ENCODE measurements at places on chromosomes 7 and 10. TPM values are rescaled to one million over a fixed set of nuclear protein-coding genes. Genes with fewer than 3 reads are reported as not detected.

- H3K36me3 ChIP-seq = no peaks in the 10 kb centered on the region
- no peak overlapping the region for H3K27ac ChIP-seq
- H3K4me3 ChIP-seq = no peak overlapping the region
- DNase-seq = no peak
- no peaks in the 10 kb centered on the region for H3K27me3 ChIP-seq
Observed at GRCh38 chr7:111255576-111255975, 164.6 kb downstream of the LRRN3 start.

Gene IKZF5
- 3.1 TPM for total RNA-seq

DNA sequence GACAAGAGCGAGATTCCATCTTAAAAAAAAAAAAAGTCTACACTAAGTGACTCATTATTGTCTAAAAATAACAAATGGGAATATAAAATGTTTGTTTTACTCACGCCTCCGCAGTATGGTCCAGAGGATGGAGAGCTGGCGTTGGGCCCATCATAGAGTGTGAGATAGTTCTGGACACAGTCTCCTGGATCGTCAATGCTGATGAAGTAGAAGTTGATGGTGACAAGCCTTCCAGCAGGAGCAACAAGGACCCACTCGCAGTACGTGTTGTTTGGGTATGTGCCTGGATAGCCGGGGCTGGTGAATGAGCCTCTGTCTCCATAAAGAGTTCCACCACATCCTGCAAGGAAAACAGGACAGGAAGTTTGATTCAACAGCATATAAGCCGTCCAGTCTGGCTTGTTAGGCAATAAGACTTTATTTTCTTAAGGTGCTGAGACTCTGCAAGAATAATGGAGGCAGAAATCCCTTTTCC is 11.5 kb upstream of the RSU1 start:
- no peaks in the 10 kb centered on the region for H3K36me3 ChIP-seq
- peak overlapping the region; percentile 26 for H3K27ac ChIP-seq
- DNase-seq = peak; percentile 73
- H3K27me3 ChIP-seq = no peaks in the 10 kb centered on the region
- peaks cover 12% of the 10 kb centered on the region for H3K4me1 ChIP-seq

- H3K36me3 ChIP-seq = no peaks in the 10 kb centered on the region
- no peaks in the 10 kb centered on the region for H3K27me3 ChIP-seq
- DNase-seq = no peak
- H3K27ac ChIP-seq = no peak overlapping the region
- H3K4me3 ChIP-seq = no peak overlapping the region
Observed at GRCh38 chr10:15869935-15870334, 9.6 kb upstream of the MINDY3 start.

- H3K27ac ChIP-seq = peak overlapping the region; percentile 96
- peaks cover 31% of the 10 kb centered on the region for H3K4me1 ChIP-seq
- no peak overlapping the region for H3K4me3 ChIP-seq
- H3K36me3 ChIP-seq = no peaks in the 10 kb centered on the region
- H3K27me3 ChIP-seq = no peaks in the 10 kb centered on the region
Observed at GRCh38 chr10:17216217-17216900, 11.7 kb upstream of the VIM start.

DNA sequence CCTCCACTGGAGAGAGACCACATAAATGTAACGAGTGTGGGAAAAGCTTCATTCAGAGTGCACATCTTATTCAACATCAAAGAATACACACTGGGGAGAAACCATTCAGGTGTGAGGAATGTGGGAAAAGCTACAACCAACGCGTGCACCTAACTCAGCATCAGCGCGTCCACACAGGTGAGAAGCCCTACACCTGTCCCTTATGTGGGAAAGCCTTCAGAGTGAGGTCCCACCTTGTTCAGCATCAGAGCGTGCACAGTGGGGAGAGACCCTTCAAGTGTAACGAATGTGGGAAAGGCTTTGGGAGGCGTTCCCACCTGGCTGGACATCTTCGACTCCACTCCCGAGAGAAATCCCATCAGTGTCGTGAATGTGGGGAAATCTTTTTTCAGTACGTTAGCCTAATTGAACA is 20.6 kb downstream of the FAM200A start:
- H3K27ac ChIP-seq = no peak overlapping the region
- peak; percentile 8 for DNase-seq
- H3K4me1 ChIP-seq = no peaks in the 10 kb centered on the region

Data from fibroblast of lung (primary cell).